Bronchial epithelial cell (primary cell): ENCODE measurements at places on chromosomes 4 and X.

- no peak for DNase-seq
Observed at GRCh38 chr4:188091-188490, 63.8 kb downstream of the ZNF718 start.

GRCh38 chrX:51641421-51642021 is 22.8 kb upstream of the CENPVL3 start:
- DNase-seq = peak; percentile 34

- no peak for DNase-seq
Observed at GRCh38 chr4:184792334-184792733, 33.4 kb downstream of the ACSL1 start.

DNA sequence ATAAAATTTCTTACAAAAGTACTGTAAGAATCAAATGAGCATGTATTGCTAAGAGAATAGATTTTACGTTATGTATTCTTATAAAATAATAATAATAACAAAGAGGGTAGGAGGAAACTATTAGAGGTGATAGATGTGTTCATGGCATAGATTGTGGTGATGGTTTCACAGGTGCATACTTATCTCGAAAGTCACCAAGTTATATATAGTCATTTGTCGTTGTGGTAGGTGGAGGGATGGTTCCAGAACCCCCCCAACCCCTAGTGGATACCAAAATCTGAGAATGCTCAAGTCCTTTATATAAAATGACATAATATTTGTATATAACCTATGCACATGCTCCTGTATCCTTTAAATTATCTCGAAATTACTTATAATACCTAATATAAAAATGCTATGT is 36.7 kb upstream of the H2AZ1 start:
- no peak for DNase-seq

DNA sequence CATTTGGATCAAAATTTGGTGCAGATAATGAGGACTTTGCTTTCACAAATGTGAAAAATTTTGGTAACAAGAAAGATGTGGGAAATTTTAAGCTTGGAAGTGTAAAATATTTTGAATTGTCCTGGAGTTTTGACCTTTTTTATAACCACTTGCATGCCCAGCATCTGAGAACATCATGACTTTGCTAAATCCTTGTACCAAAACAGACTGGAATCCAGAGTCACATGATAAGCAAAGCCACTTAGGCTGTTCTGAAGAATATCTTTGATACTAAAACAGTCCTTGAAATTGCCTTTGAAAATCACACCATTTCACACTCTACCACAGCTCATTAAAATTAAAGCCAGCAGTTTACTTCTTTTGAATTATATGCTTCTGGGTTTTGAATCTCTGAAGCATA is 2.5 kb upstream of the PPM1K start:
- no peak for DNase-seq

GRCh38 chrX:133229361-133229760 is 11.2 kb upstream of the TFDP3 start:
- peak; percentile 94 for DNase-seq
